ENCODE measurements at places on chromosomes 2 and 18.

- no peak for DNase-seq
Observed at GRCh38 chr2:217977840-217978535, 24.8 kb downstream of the TNS1 start.

DNA sequence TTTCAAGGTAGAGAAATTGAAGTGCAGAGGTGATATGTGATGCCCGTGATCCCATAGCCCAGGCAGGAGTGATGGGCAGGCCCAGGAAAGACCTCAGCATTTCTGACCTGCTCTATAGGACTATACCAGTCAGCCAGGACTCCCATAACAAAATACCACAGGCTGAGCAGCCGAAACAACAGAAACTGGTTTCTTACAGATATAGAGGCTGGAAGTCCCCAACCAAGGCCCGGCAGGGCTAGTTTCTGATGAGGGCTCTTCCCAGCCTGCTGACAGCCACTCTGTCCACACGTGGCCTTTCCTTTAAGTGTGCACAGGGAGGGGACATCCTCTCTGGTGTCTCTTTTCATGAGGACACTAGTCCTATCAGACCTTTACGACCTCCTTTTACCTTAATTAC lies 104.2 kb upstream of the AGAP1 start:
- DNase-seq, result no peak

- DNase-seq, result peak; percentile 18
Observed at GRCh38 chr2:204691911-204692510, 146.7 kb downstream of the PARD3B start.

DNA sequence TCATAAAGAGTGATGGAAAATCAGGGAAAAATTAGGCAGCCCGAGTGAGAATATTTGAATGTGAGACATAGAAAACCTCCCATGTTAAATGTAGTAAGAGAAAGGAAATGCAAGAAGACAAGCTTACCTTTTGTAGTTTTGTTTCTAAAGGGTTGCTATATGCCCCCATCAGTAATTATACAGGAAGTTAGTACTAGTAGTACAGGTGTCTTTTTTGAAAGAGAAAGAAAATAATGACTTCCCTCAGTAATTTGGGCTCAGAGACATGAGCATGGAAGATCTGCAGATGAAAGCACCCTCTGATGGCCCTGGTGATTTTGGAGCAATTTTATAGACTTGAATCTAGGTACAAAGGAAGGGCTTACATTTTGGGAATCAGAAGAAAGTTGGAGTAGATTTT lies 80.8 kb downstream of the RHBDD1 start:
- DNase-seq, result no peak

DNA sequence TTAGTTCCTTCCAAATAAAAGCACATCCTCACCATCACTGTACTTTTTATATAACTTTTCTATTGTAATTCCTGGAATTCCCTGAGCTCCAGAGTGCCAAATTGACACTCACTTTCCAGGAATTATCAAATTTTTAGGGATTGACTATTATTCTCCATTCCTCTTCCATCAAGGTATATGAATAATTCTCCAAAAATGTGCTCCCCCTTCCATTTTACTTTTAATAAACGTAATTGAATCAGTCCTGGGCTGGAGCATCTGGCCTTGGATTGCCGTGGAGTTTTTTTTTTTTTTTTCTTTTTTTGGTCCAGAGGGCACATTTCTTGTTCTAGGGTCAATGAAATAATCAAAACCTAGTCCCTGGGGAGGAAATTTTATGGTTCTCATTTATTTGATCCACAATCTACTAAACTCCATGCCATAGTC lies 304.3 kb downstream of the CDCA7 start:
- DNase-seq, result no peak

DNA sequence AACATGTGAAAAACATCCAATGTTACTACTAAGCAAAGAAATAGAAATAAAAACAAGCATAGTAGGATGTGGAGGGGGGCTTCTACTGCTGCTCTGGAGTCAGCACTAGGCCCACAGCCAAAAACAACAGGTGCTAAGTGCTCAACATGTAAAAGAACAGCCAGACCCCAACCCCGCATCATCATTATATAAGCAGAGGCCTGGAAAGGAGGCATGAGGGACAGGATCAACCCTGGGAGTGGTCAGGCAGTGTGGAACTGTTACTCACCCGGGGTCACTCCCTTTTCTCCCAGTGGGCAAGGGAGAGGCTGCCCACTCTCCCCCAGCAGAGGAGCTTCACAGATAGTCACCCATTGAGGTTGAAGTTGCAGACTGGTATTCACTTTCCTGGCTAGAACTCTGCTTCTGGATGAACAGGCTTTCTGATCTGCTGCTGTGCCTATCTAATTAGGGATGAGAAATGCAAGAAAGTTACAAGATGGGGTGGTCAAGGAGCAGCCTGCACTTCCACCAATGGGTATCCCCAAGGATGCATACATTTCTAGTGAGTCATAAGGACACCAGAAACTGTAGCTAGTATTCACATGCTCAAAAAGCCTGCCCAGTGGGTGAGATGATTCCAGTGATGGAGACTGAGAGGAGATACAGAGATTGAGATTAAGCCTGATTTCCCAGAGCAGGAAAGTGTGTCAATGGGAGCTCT lies 480.1 kb upstream of the TCF4 start:
- DNase-seq, result no peak

GRCh38 chr2:169683425-169684134 lies 10.6 kb downstream of the CFAP210 start:
- no peak for DNase-seq

DNA sequence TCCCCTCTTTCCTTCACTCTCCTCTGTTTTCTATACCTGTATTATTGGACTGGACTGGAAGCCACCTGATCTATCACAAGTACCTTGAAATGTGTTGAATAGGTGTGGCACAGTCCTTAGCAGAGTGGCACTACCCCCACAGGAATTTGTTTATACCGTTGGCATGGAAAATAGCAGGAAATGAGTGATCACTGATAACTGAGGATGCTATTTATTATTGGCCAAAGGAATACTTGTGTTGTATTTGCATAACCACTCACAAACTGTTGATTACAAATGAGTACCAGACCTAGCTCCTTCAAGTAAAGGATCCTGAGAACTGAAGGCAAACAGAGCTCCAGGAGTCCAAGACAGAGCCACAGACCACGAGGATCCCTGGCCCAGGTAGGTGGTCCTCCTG lies at the start of gene IL37:
TSS of gene IL37 (plus strand) at position 301 of the 400 bp plus-strand sequence. CDS start 1,848 bp downstream, outside the sequence.
- no peak for DNase-seq

- DNase-seq, result no peak
Observed at GRCh38 chr2:50791271-50791670, 240.7 kb downstream of the NRXN1 start.

DNA sequence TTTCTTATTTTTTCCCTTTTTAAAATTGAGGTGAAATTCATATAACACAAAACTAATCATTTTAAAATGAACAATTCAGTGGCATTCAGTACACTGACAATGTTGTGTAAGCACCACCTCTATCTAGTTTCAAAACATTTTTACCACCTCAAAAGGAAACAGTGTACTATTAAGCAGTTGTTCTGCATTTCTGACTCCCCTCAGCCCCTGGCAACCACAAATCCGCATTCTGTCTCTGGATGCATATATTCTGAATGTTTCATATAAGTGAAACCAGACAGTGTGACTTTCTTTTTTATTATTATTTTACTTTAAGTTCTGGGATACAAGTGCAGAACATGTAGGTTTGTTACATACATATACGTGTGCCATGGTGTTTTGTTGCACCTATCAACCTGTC lies 19.2 kb upstream of the TANK start:
- DNase-seq, result no peak

GRCh38 chr18:61876899-61877298 lies 15.9 kb downstream of the RNF152 start:
- DNase-seq, result no peak

GRCh38 chr2:226831266-226831665 lies 4.6 kb upstream of the RHBDD1 start:
- DNase-seq, result no peak

GRCh38 chr2:175180701-175181103 lies 808 bp downstream of the ATP5MC3 start:
- DNase-seq, result peak; percentile 30

DNA sequence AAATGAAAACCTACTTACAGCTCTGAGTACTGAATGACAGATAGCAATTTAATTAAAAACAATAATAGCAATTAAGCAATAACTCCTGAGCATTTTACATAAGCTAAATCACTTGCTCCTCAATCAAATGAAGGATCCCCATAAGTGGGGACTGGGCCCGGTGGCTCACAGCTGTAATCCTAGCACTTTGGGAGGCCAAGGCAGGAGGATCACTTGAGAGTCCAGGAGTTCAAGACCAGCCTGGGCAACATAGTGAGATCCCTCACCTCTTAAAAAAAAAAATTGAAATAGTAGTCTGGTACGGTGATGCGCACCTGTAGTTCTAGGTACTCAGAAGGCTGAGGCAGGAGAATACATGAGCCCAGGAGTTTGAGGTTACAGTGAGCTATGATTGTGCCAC lies 13.4 kb downstream of the STAM2 start:
- no peak for DNase-seq

DNA sequence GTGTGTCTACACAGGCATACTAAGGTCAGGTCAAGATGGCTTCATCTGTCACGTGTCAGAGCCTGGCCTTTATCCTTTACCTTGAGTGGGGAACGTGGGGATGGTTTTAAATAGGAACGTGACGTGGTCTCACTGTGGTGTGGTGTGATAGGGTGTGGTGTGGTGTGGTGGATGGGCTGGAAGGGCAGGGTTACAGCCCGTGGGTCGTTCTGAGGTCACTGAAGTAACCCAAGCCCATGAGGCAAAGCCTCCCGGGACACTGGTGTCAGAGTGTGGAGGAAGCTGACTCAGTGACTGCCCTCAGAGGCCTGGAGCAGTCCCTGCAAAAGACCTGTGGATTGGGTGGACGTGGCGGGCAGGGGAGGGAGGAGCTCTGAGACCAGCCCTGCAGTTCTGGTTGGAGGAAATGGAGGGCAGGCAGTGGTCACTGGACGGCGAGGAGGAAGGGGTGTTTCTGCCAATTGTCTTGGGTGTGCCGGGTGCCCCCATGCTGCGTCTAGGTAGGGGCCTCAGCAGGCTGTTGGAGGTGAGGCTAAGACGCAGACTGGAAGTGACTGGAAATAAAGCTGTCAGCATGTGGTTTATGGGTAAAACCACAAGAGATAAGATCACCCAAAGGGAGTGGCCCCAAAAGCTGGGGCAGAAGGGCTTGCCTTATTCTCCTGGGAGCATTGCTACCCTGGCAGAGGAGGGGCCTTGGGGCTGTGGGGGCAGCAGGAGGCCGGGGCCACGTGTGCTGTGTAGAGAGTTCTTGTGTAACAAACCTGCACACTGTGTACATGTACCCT lies 84.8 kb downstream of the SH3RF3 start:
- DNase-seq, result peak; percentile 65

DNA sequence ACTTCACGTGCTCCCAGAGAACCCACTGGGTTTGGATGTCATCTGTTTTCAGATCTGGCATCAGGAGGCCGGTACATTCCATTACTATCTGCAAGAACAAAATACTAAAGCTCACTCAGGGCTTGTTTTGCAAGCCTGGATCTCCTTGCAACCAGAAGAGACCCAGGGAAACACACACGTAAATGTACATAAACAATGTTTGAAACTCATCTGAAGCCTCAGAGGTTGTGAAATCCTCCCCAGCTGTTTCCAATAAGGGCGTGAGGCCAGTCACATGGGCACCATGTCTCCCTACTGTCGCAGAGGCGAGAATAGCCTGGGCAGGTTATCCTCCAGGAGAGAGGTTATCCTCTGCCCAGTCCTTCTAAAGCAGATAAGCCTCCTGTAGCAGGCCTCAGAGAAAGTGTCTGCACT lies 186.9 kb downstream of the GFPT1 start:
- no peak for DNase-seq

All from CD4-positive, alpha-beta T cell treated with Interleukin-6 at 100 ng/mL for 8 hours (primary cell).